ENCODE measurements at places on chromosomes 2 and 18. TPM values are rescaled to one million over a fixed set of nuclear protein-coding genes. Genes with fewer than 3 reads are reported as not detected.

DNA sequence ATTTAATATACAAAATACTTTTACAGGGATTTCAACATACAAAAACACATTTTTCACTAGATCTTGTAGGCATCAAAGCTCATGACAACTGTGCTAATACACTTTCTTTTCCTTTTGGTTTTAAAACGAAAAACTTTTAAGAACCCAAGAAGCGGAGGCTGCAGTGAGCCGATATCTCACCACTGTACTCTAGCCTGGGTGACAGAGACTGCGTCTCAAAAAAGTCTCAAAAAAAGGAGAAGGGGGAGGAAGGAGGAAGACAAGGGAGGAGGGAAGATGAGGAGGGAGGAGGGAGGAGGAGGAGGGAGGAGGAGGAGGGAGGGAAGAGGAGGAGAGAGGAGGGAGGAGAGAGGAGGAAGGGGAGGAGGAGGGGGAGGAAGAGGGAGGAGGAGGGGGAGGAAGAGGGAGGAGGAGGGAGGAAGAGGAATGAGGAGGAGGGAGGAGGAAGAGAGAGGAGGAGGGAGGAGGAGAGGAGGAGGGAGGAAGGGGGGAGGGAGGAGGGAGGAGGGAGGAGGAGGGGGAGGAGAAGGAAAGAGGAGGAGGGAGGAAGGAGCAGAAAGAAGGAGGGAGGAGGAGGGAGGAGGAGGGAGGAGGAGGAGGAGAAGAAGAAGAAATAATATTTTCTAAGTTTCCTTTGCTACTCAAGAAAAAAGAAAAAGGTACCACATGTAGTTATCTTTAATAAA, 13.8 kb downstream of the ROCK2 start:
- DNase-seq = no peak

GRCh38 chr2:3323360-3324035, 54.1 kb downstream of the EIPR1 start:
- no peak for DNase-seq

DNA sequence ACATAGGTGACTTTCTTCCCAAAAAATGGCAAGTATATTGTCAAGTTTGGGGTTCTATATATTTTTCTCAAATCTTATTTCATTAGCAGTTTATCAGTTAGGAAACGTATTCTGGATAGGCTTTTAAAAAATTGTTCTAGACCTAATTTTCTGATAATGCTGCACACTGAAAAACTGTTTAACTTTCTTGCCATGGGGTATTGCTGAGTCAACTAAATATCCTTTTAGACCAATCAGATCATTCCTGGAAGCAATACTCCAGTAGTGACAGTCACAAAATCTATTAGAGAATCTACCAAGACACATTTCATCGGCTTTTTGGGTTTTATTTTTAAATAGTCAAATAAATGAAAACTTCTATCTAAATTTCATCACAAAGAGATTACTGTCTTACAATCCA, 440.6 kb downstream of the LRRTM4 start:
- no peak for DNase-seq

GRCh38 chr2:70991742-70992141, 2.9 kb downstream of the TEX261 start:
- DNase-seq = no peak

DNA sequence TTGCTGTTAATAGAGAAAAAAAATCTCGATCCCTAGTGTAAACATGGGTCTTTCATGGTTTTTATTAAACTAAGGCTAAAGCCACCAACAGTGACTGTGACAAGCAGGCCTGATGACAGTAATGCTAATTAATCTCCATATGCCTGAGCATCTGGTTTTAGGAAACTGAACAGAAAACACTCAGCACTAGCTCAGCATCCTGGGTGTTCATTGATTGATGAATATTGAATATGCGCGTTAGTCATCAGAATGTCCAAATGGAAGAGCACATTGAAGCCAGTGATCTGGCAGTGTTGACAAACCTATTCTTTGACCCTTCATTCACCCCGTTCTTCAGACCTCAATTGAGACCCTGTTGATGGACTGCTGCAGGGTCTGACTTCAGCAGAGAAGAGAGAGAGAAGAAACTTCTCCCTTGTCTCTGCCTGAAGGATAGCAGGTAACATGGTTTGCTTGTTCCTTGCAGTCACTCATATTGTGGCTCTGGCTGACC, 283.8 kb downstream of the RDH14 start:
- DNase-seq = no peak

GRCh38 chr2:10790228-10790973, 22.2 kb downstream of the PDIA6 start:
- no peak for DNase-seq

- DNase-seq = no peak
These were observed 84.2 kb downstream of the MALT1 start for GRCh38 chr18:58755304-58756010.

GRCh38 chr2:64632835-64633819, 20.6 kb downstream of the SERTAD2 start:
- no peak for DNase-seq

DNA sequence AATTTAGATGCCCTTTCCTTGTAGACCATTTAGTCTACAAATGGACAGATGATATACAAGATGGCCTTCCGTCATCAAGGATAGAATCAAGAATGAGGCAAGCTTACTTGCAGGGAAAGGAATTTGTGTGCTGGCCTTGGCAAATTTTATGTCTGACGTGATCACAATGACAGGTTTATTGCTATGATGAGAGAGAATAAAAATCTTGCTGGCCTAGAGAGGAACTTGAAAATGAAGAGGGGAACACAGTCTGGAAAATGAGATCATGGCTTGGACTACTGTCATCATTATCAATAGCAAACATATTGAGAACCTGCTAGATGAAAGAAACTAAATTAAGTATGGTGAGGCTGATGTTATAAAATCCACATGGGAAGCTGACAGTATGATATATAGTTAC, 66.0 kb downstream of the CSRNP3 start:
- no peak for DNase-seq

GRCh38 chr2:14633461-14634181, 1.1 kb downstream of the LRATD1 start:
- no peak for DNase-seq

DNA sequence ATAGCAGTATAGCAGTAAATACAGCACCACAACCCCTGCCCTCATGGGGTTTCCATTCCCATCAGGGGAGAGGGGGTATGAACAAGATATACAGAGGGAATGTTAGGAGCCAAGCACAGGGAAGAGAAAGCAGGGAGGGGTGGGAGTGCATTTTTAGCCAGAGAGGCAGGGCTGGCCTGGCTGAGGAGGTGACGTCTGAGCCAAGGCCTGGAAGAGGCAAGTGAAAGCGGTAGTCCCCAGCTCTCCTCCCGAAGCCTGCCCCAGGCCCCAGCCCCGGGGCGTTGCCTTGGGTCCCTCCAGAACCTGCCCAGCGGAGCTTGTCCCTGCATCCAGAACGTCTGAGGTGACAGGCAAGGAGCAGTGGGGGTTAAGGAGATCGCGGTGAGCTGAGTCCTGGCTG, 45.1 kb upstream of the FOSL2 start:
- DNase-seq = no peak

DNA sequence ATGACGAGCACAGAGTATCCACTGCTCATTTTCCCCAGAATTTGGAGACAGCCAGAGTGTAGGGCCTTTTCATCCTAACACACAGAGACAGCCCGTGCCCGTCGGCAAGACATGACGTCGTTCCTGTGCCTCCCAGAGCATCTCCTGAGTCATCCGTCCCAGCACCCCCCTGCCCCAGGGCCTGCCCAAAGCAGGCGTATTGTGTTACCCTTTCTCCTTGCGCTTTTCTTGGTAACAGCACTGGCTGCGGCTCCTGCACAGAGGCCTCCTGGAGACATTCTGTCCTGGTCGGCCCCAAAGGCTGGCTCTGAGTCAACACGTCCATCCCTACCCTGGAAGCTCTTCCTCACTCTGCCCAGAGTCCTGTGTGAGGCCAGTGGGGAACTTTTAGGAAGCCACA, 217.1 kb downstream of the KLHL29 start:
- DNase-seq = no peak

DNA sequence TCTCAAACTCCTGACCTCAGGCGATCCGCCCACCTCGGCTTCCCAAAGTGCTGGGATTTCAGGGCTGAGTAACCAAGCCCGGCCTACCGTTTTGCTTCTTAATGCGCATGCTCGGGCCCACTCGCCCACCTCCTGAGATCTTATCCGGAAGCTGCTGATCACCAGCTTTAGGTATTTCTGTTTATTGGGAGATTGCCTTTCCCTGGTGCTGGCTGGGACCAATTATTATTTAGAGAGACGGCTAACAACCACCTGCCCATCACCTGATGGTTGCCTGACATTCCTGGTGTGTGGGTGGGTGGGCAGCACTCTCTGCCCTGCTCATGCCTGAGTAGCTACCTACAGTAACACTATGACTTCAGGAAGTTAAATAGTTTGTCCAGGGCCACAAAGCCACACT, 56.3 kb upstream of the ZNF532 start:
- no peak for DNase-seq

DNA sequence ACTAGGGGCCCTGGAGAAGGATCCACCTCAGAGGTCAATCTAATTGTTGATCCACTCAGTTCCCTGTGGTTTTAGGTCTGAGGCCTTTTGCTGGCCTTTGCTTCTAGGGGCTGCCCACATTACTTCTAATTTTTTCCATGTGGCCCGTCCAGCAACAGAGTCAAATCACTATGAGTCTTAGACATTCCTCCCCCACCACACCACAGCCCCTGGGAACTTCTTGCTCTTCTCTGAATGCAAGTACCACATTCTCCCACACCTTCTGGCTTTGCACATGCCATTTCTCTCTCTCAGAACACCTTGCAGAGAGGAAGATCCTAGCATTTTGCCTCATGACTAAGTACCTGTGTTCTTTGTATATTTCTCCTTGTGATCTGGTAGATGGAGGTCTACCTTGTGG, 286.9 kb downstream of the SETBP1 start:
- DNase-seq = no peak

DNA sequence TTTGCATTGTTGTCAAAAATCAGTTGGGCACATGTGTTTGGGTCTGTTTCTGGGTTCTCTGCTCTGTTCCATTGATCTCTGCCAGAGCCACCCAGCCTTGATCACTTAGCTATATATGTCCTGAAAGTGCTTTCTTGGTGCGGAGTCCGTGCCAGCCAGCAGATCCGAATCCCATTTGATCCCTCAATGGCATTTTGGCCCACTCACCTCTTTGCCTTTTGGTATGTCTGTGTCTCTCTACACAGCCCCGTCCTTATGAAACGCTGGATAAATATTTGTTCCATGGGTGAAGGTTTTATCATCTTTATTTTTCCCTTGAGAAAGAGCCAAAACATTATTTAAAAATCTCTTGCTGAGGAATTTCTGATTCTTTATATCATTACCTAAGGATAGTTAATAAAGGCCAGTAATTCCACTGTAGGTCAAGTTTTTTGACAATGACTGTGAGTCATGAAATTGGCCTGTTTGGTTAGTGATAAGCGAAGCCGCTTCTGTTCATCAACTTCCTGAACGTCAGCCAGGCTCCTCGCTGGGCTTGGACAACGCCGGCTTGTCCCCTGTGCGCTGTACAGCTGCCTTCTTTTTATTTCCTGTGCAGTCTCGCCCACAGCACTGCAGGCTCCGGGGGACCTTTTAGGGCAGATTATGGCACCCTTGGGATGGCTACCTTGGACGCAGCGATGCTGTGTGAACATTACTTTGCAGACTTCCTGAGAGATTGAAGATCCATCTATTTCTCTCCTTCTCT, 24.9 kb downstream of the MTCL1 start:
- DNase-seq = no peak

Gene FHOD3
- not detected for total RNA-seq

Gene CMPK2
- 13.2 TPM for total RNA-seq

Gene SFTPB
- not detected for total RNA-seq

Gene IL36G
- not detected for total RNA-seq

Gene PLB1
- 0.99 TPM for total RNA-seq

All from activated naive CD8-positive, alpha-beta T cell treated with anti-CD3 and anti-CD28 coated beads for 36 hours (primary cell).